ENCODE measurements at places on chromosomes 11 and 22.

DNA sequence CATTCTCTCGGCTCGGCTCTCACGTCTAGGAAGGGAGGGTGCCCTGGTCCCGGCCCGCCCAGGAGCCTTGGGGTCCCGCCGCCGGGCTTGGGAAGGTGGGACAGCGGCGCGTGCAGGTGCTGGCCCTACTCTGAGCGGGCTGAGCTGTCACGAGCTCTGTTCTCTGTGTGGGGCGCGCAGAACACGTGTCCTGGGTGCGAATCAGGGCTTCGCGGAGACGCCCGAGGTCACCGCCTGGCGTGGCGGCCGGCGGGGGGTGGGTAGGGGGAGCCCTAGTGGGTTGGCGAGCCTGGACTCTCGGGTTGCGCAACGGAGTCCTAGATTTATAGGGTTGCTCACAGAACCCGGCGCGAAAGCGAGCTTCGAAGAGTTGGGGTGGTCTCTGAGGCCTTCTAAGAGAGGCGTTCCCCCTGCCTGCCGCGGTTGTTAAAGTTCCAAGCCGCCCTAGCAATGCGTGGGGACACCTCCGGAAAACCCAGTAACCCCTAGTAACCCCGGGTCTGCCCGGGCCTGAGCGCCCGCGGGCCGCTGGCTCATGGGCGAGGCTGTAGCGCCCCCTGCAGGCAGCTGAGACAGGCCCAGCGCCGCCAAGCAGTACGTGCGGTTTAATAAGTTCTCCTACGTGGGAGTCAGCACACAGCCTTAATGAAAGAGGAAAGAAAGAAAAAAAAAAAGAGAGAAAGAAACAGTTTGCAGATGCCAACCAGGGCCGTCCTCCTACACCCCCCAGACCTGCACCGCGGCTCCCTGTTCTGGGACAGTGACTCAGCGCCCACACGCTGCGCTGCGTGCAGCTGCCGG, 2.7 kb downstream of the ADM start:
- peak; percentile 90 for DNase-seq

DNA sequence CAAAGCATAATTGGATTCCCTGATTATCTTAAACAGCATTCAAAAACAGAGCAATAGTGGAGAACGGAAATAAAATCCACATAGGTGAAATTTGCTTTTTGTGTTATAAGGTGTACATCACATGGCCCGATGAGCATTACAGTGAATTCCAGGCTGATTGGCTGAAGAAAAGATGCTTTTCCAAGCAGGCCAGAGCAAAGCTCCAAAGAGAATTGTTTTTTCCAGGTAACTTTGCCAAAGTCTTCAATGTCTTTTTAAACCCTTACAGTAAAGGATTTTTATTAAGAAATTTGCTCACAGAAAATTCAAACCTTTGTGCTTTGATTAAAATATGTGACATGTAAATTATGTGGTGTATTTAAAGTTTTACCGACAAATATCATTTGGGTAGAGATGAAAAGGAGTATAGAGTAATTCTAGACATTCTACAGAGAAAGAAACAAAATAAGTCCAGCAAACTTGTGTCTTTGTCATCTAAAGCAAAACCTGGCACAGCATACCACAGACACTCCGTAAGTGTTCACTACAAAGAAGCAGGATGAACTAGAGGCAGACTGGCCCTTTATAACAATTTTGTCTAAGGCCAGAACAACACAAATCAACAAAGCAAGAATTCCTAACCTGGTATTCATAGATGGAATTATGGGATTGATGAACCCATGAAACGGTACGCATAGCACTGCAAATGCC, 16.6 kb downstream of the BBOX1 start:
- no peak for DNase-seq

DNA sequence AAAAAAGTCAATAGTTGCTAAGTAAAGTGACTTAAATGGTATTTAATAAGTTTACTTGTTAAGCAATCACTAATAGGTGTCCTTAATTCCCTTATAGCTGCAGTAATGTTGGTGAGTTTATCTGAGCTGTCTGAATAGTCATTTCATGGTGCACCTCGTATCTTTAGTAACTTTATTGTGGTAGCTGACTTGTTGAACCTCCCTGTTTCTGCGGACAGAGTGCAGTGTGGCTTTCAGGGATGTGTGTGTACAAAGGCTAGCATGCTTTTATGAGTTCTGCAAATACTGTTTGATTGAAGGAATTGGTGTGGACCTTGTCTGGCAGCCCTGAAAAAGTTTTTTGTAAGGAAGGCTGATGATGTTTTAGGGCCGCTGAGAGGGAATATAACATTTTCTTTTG, 2.6 kb downstream of the ZNRF3 start:
- no peak for DNase-seq

- no peak for DNase-seq
Observed at GRCh38 chr11:126345759-126346585, 9.5 kb upstream of the ST3GAL4 start.

- no peak for DNase-seq
Observed at GRCh38 chr11:63445118-63445517, 45.8 kb downstream of the PLAAT5 start.

GRCh38 chr11:126101251-126101929, 38.7 kb upstream of the CDON start:
- DNase-seq = no peak

DNA sequence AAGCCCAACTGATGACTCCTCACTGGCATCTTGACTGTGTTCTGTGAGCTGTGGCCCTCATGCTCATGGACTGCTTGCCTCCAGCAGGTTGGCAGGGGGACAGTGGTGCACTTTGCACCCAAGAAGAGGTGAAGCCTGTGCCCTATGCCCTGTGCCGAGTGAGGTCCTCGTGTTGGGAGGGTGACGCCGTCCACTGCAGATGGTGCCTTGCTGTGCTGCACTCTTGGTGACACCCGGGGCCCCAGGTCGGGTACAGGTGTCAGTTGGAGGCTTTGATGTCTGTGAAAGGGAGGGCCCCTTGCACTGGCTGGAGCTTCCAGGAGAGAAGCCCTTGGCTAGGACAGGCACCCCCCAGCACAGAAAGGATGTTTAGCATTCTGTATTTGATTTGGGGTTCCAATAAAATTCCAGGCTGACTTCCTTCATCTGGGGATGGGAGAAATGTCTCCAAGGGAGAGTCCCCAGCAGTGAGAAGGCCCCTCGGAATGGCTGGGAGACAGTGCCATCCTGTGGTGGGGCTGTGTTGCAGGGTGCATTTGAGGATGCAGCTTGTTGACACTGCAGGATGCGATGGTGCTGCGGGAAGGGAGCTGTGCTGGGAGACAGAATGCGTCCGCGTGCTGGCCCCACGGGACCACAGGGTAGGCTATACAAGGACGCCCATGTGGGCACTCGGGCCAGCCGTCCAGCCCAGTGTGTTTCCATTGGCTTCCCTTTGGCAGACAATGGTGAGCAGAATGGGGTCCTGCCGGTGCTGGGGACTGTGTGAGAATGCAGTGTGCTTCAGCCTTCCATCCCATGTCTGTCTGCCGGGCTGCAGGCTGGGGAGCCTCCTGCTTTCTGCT, 2.5 kb upstream of the ZDHHC8 start:
- peak; percentile 77 for DNase-seq

DNA sequence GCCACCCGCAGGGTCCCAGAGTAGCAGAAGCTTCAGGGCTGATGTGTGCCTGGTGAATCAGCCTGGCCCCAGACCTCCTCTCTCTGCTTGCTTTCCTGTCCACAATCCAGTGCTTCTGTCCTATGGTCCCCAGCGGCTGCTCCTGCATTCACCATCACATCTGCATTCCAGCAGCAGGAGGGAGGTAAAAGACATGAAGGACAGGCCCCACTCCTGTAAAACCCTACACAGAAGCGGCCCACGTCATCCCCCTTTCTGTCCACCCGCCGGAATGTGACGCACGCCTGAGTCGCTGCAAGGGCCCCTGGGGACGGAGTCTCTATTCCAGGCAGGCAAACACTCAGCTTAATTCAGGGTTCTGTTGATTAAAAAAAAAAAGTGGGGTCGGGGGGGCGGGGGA, 58.3 kb downstream of the CDKN1C start:
- no peak for DNase-seq

- DNase-seq = no peak
Observed at GRCh38 chr22:37898441-37899181, 7.5 kb upstream of the MICALL1 start.

- no peak for DNase-seq
Observed at GRCh38 chr11:6099577-6099976, 7.9 kb upstream of the OR56B4 start.

DNA sequence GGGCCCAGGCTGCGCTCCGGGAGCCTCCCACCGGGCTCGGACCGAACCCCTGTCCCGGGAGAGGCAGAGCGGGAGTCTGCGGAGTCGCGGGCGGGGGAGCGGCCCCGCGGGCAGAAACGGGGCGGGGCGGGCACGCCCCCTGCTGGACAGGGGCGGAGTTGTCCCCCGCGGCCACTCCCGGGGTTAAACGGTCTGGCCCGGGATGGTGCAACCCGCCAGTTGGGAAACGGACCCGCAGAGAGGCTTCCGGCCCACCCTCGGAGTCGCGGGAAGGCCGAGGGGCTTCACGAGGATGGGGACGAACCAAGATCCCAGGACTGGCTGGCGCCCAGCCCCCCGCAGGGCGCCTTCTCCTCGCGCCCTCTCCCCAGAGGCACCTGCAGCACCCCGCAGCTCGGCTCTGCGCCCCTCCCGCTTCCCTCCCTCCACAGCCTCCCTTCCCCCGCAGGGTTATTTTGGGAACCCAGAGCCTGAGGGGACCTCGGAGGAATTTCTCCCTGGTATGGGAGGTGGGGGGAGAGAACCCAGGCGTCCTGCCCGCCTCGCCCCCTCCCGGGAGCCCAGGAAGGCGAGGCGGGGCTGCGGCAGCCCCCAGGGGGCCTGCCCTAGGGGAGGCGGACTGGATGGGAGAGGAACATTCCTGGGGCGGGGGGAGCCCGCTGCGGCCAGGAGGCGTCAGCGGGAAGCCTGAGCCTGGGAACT, 902 bp downstream of the RASGRP2 start:
- DNase-seq = peak; percentile 80

DNA sequence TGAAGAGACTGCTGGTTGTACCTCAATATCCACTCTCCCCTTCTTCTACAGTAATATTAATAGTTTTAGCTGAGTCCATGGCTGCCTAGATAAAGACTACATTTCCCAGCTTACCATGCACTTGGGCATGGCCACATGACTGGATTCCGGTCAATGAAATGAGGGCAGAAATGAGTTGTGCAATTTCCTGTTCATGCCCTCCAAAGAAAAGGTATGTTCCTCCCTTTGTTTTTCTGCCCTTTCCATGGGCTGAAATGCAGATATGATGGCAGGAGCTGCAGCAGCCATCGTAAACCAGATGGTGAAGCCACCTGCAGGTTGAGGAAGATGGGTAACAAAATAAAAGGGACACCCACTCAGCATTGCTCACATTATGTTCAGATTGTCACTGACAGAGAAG, 15.3 kb upstream of the ELFN2 start:
- no peak for DNase-seq

DNA sequence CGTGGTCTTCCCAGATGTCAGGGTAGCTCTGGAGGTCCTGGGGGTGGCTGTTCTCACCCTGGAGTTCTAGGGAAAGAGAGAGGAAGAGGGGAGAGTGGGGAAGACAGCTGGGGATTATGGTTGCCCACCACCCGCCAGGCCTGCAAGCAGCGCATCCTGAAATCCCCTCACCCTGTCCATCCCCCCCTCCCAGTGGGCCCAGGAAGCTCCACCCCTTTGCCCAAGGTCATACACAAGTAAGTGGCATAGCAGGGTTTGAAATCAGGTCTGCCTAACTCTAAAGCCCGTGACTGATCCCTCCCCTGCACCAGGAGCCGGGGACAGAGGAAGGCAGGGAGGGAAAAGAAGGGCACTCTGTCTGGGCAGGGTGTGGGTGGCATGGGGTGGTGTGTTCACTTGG, 105.3 kb downstream of the NECTIN1 start:
- DNase-seq = no peak
